Fibroblast of skin of left biceps (primary cell): ENCODE measurements at places on chromosomes 16 and 17.

DNA sequence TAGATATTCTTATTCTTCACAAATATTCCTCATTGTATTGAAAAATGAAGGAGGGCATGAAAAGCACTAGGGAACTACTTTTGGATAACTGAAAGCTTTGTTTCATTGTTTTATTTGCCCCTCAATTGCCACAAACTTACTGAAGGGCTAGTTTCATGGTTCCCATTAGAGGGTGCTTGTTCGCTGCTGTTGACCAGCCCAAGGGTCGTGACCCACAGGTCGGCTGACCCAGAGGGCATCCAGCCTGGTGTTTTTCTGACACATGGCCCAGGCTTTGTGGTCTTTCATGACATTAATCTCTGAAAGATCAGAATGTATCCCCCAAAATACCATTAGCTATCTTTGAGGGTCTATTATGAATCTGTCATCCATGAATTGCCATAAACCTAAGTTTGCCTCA, 30.0 kb downstream of the DGKE start:
- no peak for DNase-seq

GRCh38 chr16:24936151-24936550, 79.0 kb downstream of the ARHGAP17 start:
- DNase-seq, result no peak

GRCh38 chr16:287298-287811, 4.4 kb downstream of the PDIA2 start:
- no peak for DNase-seq

GRCh38 chr17:50145532-50146229, 4.8 kb downstream of the PPP1R9B start:
- DNase-seq, result no peak

GRCh38 chr16:51312363-51313150, 161.5 kb upstream of the SALL1 start:
- DNase-seq, result no peak

DNA sequence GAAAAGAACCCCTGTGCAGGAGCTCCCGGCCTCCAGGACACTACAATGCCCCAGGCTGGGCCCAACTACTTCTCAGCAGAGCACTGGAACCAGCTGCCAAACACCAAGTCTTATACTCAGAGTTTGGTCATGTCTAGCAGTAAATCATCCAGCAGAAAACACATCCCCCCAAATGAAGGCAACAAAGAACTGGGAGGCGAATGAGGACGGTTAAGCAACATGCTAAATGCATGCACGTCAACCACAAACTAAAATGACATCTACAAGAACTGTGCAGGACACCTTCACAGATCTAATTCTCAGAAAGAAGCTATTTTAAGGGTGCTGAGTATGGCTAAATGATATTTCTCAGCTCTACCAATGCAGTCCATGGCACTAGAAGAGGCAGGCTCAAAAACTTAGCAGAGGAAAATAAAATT, 7.6 kb upstream of the IRX5 start:
- no peak for DNase-seq

- peak; percentile 37 for DNase-seq
These were observed 598 bp downstream of the INPP5K start for GRCh38 chr17:1515640-1516387.

- no peak for DNase-seq
These were observed 2274.7 kb downstream of the TP53TG3F start for GRCh38 chr16:35733971-35734702.

DNA sequence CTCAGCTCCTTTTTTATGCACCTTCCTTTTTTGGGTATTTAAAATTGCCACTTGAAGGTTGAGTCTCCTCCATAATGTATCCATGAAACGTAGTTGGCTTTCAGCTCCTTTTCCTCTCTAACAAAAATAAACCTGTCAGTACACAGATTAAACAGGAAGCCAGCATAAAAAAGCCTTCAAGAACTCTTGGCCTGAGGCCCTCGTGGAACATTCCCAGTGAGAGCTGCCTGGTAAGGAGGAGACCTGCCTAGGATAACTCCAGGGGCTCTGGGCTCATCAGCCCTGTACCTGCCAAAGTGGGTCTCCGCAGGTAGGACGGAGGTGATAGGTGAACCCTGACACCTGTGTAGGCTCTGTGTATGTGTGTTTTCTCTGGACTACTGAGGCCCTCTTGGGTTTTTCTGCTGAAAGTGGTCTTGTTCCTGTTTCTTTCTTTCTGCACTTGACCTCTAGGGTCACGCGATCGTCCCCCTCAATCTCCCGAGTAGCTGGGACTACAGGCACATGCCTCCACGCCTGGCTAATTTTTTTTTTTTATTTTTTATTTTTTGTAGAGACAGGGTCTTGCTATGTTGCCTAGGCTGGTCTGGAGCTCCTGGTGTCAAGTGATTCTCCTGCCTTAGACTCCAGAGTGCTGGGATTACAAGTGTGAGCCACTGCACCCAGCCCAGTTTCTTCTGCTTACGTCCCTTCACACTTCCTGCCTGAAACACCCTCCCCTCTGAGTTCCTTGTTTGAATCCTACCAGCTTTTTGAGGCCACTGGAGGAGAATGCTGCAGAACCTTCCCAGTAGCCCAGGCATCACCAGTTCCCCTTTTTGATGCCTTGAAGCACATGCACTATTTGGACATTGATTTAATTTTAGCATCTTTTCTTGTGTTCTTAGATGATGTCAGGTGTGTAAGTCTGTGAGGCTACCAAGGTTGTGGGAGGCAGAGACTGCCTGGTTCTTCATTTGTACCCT, 9.8 kb downstream of the PGS1 start:
- no peak for DNase-seq

DNA sequence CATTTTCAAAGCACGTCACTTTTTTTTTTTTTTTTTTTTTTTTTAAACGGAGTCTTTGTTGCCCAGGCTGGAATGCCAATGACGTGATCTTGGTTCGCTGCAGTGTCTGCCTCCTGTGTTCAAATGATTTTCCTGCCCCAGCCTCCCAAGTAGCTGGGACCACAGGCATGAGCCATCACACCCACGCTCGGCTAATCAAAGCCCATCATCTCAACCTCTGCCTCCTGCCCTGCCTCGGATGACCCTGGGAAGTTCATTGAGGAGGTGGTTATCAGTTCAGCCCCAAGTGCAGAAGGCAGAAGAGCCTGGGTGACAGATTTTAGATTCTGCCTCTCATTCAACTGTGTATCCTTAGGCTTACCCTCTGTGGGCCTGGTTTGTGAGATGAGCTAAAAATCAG, 484.9 kb upstream of the EEF2KMT start:
- no peak for DNase-seq

DNA sequence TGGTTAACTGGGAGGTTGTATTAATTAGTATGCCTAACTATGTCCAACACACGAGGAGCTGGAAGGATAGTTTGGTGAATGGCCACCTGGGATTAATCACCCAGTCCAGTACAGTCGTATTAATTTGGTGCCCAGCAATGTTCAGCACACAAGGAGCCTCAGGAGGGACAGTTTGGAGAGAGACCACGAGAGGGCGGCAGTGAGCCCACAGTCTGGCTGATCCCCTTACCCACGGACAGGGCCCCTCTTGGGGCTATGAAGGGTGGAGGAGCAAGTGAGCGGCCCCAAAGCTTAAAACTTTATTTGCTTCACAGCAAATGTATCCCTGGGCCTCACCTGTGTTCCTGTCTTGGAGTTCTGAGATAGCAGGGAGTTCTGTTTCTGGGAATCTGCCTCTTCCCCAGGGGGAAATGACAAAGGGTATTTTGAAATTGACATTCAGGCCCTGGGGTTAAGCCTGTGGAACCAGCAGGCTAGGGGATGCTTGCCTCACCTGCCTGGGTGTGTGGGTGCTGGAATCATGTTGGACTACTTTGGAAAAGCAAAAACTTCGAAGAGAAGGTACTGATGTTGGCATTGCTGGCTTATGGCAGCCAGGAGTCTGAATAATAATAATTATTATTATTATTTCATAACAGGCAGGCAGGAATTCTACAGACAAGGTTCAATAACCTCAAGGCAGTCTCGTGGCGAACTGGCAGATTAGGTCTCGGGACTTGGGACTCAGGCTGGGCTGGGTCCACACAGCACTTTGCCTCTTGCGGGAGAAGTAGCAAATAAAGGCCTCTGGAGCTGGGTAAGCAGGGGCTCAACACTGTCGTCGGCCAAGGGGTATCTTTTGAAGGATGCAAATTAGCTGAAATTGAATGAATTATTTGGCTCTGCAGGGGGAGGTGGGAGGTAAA, 227.6 kb upstream of the ASIC2 start:
- no peak for DNase-seq

DNA sequence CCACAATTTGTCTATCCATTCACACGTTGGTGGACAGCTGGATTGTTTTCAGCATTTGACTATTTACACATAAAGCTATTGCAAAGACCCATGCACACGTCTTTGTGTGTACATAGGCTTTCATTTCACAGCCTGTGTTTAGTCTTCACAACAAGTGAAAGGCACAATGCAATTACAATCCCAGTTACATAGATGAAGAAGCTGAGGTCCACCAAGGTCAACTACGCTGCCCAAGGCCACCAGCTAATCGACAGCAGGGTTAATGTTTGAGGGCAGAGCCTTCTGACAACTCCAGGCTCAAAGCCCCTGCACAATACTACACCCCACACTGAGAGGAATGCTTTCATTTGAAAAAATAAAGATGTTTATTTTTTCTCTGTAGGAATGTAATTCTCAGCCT, 93.6 kb upstream of the CDH13 start:
- no peak for DNase-seq

DNA sequence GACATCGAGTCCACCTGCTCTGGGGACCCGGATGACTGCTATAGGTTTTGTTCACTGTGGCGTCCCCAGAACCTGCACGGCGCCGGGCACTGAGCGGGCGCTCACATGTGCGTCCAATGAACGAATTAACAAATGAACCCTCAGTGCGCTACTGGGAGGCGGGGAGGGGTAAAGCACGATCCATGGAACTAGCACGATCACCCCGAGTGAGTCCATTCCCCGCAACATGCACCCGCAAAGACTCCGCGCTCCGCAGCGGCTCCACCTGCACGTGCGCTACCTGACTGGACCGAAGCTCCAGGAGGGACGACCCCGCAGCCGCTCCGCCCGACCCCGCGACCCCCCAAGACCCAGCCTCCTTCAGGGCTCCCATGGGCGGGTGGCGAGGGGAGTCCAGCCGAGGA, 491 bp downstream of the TRAP1 start:
- DNase-seq, result no peak

DNA sequence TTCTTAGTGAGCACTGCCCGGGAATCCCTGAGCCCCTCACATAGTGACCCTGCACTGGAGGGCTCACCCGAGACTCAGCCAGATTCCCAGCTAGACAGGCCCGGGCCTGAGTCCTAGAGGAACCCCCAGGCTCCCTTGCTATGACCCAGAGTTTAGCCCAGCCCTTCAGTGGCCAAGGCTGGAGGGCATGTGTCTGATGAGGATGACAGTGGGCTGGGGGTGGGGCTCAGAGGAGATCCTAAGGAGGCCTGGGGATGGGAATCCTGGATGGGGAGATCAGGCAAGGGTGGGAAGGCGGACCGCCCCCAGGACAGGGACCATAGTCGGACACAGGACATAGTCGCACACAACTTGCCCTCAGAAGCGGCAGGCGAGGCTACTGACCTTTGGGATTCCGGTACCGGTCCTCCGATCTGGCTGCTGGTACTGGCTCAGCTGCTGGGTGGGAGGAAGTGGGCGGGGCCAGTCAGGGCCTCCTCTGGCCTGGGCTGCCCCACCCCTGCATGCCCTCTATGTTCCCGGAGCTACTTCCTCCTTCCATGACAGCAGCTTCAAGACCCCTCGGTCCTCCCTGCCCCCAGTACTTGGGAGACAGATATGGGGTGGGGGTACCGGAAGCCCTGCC, 1.1 kb downstream of the CD79B start:
- DNase-seq, result no peak

DNA sequence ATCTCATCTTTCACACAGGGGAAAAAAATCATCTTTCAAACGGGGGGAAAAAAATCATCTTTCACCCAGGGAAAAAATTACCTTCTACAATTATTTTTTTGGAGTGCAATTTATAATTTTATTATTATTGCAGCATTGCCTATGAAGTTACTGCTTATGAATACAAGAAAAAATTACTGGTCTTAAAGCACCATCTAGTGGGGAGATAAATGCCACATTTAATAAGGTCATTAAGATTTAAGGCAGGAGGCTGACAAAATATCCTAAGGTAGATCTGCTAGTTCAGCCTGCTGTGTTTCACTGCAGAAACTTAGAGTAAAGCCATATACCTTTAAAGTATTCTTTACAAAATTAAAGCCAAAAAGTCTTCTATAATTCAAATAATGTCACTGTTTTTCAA, 13.7 kb downstream of the SHCBP1 start:
- DNase-seq, result peak; percentile 13

- DNase-seq, result no peak
These were observed 55.4 kb downstream of the GP2 start for GRCh38 chr16:20271893-20272292.

- DNase-seq, result no peak
These were observed 1192.0 kb upstream of the CDH8 start for GRCh38 chr16:63228259-63228658.

- no peak for DNase-seq
These were observed 16.5 kb upstream of the SLC38A8 start for GRCh38 chr16:84059111-84059510.

DNA sequence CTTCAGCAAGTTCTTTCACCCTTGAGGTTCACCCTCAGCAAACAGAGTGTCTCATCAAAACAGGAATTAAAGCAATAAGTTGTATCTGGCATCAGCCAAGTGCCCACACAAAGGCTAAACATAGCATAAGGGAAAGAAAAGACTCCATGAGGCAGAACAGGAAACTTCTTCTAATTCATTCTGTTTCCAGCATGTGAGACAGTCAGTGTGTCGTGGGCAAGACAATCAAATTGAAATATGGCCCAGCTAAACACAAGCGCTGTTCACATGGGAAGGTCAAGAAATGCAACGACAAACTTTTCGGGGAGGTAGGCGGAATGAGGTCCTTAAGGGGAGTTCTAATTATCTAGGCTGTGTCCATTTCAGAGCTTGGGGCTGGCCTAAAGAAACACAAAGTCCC, 393.4 kb downstream of the HAPSTR1 start:
- DNase-seq, result no peak

DNA sequence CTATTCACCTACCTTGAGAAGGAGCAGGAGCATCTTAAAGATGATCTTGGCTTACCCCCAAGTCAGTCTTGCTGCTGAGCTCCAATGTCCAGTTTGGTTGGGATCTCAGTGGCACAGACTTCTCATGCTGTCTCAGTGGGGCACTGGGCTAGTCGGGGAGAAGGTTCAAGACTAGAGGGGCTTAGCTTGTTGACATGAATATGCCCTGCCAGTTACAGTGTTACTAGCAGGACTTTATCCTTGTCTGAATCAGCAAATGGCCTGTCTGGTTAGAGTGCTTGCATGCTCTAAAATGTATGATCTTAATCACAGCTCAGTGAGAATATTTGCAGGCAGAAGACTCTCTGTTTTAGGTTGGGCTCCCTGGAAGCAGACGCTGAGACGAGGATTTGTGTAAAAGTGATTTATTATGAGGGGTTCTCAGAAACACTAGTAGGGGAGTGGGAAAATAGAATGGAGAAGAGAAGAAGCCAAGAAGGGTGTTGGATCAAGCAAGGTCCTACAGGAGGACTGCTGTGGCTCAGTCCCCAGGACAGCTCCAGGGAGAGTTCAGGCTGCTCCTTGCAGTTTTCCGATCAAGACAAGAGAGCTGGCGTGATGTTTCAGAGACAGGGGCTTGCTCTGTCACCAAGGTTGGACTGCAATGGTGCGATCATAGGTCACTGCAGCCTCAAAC, 150.4 kb upstream of the HS3ST2 start:
- DNase-seq, result no peak
